ENCODE measurements at places on chromosomes 6 and 20.

- DNase-seq = peak; percentile 38
Observed at GRCh38 chr6:72286911-72287311, 335.0 kb upstream of the KCNQ5 start.

- DNase-seq = peak; percentile 56
Observed at GRCh38 chr6:166556863-166557322, 29.6 kb downstream of the RAMACL start.

DNA sequence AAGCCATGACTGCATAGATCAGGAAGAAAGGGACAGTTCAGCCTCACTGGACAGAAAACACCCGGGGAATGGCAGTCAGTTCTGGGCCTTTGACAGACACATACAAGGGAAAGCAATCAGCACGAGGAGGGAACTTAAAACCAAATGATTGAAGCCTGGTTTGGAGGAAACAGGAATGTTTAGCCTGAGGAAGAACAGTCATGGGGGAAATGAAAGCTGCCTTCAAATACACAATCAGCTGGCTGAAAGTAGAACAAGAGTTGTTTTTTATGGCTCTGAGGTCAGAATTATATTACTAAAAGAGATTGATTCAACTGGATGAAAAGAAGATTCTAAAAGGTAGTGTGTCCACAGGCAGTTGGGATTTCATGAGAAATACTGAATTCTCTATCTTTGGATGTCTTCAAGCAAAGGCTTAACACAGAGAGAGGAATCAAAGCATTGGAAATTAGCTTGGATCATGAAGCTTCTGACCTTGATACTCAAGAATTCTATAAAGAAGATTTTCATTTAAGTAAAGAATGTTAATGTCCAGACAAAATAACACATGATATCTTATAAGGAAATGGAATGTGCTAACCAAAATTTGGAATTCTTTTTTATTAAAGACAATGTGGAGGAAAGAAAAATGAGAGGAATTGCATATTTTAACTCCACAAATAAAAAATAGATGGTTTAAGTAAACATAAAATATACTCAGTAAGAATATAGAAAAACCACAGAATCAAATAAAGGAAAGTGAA lies 216.6 kb downstream of the IBTK start:
- no peak for DNase-seq

DNA sequence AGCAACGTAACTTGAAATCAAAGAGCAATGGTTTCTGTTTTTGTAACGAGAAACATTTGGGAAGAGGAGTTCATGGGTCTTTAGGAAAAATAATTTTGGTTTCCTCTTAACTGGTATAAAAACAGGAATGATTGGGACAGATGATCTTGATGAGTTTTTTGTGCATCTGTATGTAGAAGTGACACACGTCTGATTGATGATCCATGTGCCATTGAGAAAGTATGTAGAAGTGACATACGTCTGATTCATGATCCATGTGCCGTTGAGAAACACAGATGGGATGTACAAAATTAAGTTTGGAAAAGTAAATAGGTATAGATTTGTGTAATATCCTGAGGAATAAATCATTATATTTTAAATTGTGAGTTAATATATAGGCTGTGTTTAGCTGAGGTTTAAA lies 2.1 kb downstream of the KIAA1586 start:
- DNase-seq = no peak

- no peak for DNase-seq
Observed at GRCh38 chr6:83062225-83062624, 3.4 kb downstream of the UBE3D start.

DNA sequence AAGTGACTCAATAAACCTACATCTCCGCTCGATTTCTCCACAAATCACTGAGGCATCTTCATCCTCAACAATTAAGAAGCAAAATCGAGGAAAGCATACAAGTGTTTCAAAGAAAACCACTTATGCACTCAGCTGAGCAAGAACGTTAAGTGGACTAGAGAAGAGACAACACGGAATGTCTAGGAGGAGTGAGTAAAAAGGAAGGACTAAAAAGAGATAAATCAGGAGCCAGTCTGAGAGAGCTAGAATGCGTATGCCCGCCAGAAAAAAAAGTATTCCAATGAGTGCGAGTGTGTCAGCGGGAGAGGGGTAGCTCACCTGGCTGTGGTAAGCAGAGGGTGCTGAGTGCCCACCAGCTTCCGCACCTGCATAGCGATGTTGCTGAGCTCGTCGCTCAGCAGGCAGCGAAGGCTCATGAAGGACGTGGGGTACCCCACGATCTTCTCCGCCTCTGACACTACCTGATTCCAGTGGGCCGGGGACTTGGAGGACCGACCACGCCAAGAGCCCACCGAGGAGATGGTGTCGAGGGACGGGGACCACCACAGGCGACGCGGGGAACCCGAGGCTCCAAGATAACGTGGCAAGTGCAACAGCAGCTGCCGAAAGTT lies 587 bp downstream of the PDSS2 start:
- peak; percentile 14 for DNase-seq

DNA sequence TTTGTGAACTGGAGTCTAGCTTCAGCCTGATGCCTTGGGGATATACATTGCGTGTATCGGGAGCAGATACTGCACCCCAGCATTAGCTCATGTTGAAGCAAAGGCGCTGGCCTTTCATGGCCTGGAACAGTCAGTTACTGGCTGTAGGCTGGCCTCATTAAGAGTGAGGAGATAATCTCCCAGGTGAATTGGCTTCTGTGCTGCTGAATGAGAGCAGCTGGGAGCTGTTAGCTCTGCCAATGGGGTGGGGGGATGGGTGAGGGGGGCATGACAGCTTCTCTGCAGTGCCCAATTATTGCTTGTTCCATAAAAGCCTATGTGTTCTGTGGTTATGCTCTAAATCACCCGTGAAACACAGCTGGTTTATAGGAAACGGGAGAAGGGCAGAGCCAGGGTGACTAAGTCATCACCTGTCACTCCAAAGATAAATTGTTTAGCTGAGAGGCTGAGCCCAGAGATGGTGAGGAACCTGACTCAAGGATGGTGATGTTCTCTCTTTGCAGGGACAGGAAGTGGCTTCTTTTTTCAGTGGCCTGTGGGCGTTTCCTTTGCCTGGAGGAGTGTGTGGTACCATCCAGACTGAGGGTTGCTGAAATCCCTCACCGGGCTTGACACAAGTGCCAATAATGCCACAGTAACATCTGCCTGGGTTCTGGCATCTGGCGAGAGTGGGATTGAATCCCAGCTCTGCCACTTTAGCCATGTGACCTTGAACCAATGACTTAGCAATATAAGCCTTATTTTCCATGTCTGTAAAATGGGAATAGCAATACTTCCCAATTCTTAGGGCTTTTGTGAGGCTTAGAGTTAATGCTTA lies 170.8 kb downstream of the BCAS1 start:
- peak; percentile 98 for DNase-seq

GRCh38 chr6:39906318-39906761 lies 27.9 kb downstream of the MOCS1 start:
- no peak for DNase-seq

DNA sequence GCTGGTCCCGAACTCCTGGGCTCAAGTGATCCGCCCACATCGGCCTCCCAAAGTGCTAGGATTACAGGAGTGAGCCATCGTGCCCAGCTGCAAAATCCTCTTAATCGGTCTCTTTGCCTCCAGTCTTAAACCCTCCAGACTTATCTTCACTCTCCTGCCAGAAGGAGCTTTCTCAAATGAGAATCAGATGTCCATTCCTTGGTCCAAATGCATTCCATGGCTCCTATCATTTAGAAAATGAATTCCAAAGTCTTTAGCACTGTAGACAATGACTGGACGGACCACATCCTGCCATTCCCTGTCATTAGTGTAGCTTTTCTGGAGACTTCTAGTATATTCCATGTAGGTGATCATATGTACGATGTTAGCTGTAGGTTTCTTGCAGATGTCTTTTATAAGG lies 141.9 kb downstream of the ID4 start:
- no peak for DNase-seq

- DNase-seq = no peak
Observed at GRCh38 chr6:96150431-96150830, 134.7 kb downstream of the FUT9 start.

DNA sequence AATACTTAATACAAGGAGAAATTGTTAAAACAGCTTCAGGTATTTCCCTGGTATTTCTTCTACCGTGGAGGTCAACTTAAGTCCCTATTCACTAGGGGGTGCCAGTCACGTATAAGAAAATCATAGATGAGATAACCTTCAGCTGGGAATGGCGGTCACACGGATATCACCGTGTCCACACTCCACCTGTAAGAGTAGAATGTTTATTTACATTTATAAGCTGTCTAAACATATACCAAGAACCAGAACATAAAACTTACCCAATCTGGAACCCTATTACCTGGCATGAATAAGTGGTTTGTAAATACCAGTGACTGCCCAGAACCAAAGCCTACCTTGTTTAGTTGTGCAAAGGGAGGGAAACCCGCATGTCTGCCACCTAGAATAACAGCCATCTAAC lies 1.9 kb upstream of the ELOVL4 start:
- DNase-seq = peak; percentile 19

- DNase-seq = no peak
Observed at GRCh38 chr6:81747327-81747726, 5.2 kb downstream of the TENT5A start.
